Activated CD8-positive, alpha-beta T cell treated with anti-CD3 and anti-CD28 coated beads for 36 hours (primary cell): ENCODE measurements at places on chromosomes 6 and 20. TPM values are rescaled to one million over a fixed set of nuclear protein-coding genes. Genes with fewer than 3 reads are reported as not detected.

BMP6 gene
- 0.09 TPM for total RNA-seq

KIF6 gene
- 0.14 TPM for total RNA-seq

TMX4 gene
- 21.2 TPM for total RNA-seq

SUMO4 gene
- total RNA-seq, result 4.7 TPM

PNPLA1 gene
- not detected for total RNA-seq

GTF3C6 gene
- total RNA-seq, result 87.5 TPM

PGC gene
- total RNA-seq, result not detected

CALHM5 gene
- total RNA-seq, result not detected

TRIM10 gene
- total RNA-seq, result not detected

MOXD1 gene
- not detected for total RNA-seq

MUCL3 gene
- total RNA-seq, result not detected

F13A1 gene
- not detected for total RNA-seq

BPIFB4 gene
- total RNA-seq, result not detected

BNIP5 gene
- not detected for total RNA-seq

ADTRP gene
- 21.9 TPM for total RNA-seq

HINT3 gene
- total RNA-seq, result 8.5 TPM

ZBP1 gene
- 0.56 TPM for total RNA-seq

PROKR2 gene
- total RNA-seq, result not detected

C20orf96 gene
- total RNA-seq, result 7.4 TPM

GUCA1A gene
- 0.20 TPM for total RNA-seq

SPATA25 gene
- total RNA-seq, result 0.58 TPM

LAMA4 gene
- total RNA-seq, result not detected

SASH1 gene
- 0.04 TPM for total RNA-seq

TNNC2 gene
- not detected for total RNA-seq

SLC17A1 gene
- total RNA-seq, result not detected

FAM184A gene
- 4.8 TPM for total RNA-seq

HLA-DQA1 gene
- 3.9 TPM for total RNA-seq

LIN28B gene
- total RNA-seq, result not detected

LAMP5 gene
- not detected for total RNA-seq

ZFP57 gene
- total RNA-seq, result not detected

TNF gene
- 89.2 TPM for total RNA-seq

FRS3 gene
- total RNA-seq, result 3.2 TPM

ANGPT4 gene
- total RNA-seq, result not detected

ATXN1 gene
- total RNA-seq, result 35.4 TPM

GABRR1 gene
- total RNA-seq, result not detected
